ENCODE measurements at places on chromosomes 7 and 10. TPM values are rescaled to one million over a fixed set of nuclear protein-coding genes. Genes with fewer than 3 reads are reported as not detected.

The CHN2 gene
- 0.71 TPM for total RNA-seq

The SLC26A5 gene
- not detected for total RNA-seq

The HKDC1 gene
- 0.28 TPM for total RNA-seq

The NPFFR1 gene
- total RNA-seq, result not detected

The OR9A2 gene
- total RNA-seq, result not detected

The LEP gene
- total RNA-seq, result 0.09 TPM

The IL6 gene
- 40.0 TPM for total RNA-seq

The ZNF804B gene
- total RNA-seq, result not detected

The UPK3B gene
- 0.46 TPM for total RNA-seq

The CHRM2 gene
- 44.5 TPM for total RNA-seq

The AKR1C8 gene
- total RNA-seq, result not detected

The DOCK4 gene
- total RNA-seq, result 6.8 TPM

The SCIN gene
- 0.43 TPM for total RNA-seq

The THSD7A gene
- total RNA-seq, result 0.55 TPM

The STRA8 gene
- not detected for total RNA-seq

The PRSS37 gene
- total RNA-seq, result not detected

The LAMB1 gene
- 562 TPM for total RNA-seq

The CALCR gene
- not detected for total RNA-seq

The SFXN3 gene
- total RNA-seq, result 39.5 TPM

The GALNT17 gene
- total RNA-seq, result not detected

The CLDN4 gene
- total RNA-seq, result 0.14 TPM

The HSPA12A gene
- 12.1 TPM for total RNA-seq

The PAX4 gene
- total RNA-seq, result not detected

The ENTPD1 gene
- 0.74 TPM for total RNA-seq

The CHAT gene
- total RNA-seq, result not detected

The RADIL gene
- total RNA-seq, result 0.57 TPM

The GSTO2 gene
- 2.0 TPM for total RNA-seq

The BMPER gene
- 32.6 TPM for total RNA-seq

The CFTR gene
- 0.14 TPM for total RNA-seq

The NKX2-3 gene
- total RNA-seq, result not detected

The LHFPL3 gene
- not detected for total RNA-seq

The GPR26 gene
- not detected for total RNA-seq

The TCTN3 gene
- total RNA-seq, result 41.9 TPM

The TAS2R41 gene
- total RNA-seq, result not detected

The GHRHR gene
- total RNA-seq, result not detected

The STEAP2 gene
- 50.3 TPM for total RNA-seq

The PLAC9 gene
- 12.3 TPM for total RNA-seq

The CYP3A7 gene
- total RNA-seq, result 0.14 TPM

The NEUROG3 gene
- not detected for total RNA-seq

The IFIT1B gene
- not detected for total RNA-seq

The WNT8B gene
- not detected for total RNA-seq

The TMEM176A gene
- 1.1 TPM for total RNA-seq

The GSDME gene
- 48.9 TPM for total RNA-seq

The NRCAM gene
- total RNA-seq, result 0.14 TPM

The ZP3 gene
- 2.1 TPM for total RNA-seq

The OR2A42 gene
- not detected for total RNA-seq

The PRKCQ gene
- total RNA-seq, result under 0.01 TPM

The SLF2 gene
- total RNA-seq, result 22.8 TPM

The ANKRD1 gene
- 0.18 TPM for total RNA-seq

The HOXA10 gene
- total RNA-seq, result 11.8 TPM

The KIAA1549 gene
- total RNA-seq, result 1.4 TPM

The ELFN1 gene
- total RNA-seq, result 2.1 TPM

The CDHR3 gene
- 3.8 TPM for total RNA-seq

The TSPAN33 gene
- 1.3 TPM for total RNA-seq

The PLEKHS1 gene
- 0.09 TPM for total RNA-seq

The ABCB1 gene
- 1.7 TPM for total RNA-seq
